H54 (cell line): ENCODE measurements at places on chromosomes 11 and 22.
A peak's percentile ranks its signal among the peaks of the same experiment; 100 is the strongest.

DNA sequence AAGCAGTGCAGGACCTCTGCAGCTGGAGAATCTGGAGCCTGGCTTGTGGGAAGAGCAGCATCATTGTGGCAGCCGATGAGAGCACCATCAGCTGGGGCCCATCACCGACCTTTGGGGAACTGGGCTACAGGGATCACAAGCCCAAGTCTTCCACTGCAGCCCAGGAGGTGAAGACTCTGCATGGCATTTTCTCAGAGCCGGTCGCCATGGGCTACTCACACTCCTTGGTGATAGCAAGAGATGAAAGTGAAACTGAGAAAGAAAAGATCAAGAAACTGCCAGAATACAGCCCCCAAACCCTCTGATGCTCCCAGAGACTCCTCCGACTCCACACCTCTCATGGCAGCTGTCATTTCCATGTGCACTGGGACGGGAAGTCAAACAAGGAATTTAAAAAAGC, 35.6 kb downstream of the ASRGL1 start:
- no peak for DNase-seq

- no peak for DNase-seq
These were observed 1259.6 kb upstream of the CNTN5 start for GRCh38 chr11:97761175-97761574.

- no peak for DNase-seq
These were observed 546.5 kb upstream of the ANO5 start for GRCh38 chr11:21646351-21646750.

- DNase-seq = peak; percentile 74
These were observed 19.5 kb downstream of the TXN2 start for GRCh38 chr22:36461665-36462649.

- no peak for DNase-seq
These were observed 7.4 kb downstream of the HIRA start for GRCh38 chr22:19424186-19424500.

- DNase-seq = no peak
These were observed 38.3 kb downstream of the C22orf31 start for GRCh38 chr22:29023172-29023796.

DNA sequence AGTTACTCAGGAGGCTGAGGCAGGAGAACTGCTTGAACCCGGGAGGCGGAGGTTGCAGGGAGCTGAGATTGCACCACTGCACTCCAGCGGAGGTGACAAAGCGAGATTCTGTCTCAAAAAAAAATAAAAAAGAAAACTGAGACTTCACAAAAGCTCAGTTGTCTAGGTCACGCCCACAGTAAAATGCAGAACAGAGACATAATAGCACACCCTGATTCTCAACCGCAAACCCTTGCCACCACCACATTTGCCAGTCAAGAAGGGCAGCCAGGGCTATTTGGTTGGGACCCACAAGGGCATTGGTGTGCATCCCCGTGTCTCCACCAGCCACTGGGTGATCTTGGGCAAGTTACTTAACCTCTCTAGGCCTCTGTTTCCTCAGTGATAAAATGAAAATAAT, 25.4 kb downstream of the CREB3L1 start:
- no peak for DNase-seq
